ENCODE measurements at places on chromosomes 4 and X.

DNA sequence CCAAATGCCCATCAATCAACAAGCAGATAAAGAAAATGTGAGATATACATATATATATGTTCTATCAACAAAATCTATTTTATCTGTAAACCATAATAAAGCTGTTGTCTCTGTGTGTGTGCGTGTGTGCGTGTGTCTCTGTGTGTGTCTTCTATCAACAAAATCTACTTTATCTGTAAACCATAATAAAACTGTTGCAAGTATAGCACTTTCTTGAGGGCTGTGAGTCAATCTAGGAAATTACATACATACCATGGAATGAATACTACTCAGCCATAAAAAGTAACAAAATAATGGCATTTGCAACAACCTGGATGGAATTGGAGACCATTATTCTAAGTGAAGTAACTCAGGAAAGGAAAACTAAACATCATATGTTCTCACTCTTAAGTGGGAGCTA is 12.5 kb upstream of the PLK4 start:
- no peak for DNase-seq

- DNase-seq: no peak
Observed at GRCh38 chrX:49286136-49286535, 16.5 kb downstream of the PPP1R3F start.

- no peak for DNase-seq
Observed at GRCh38 chr4:31737419-31737818, 1017.2 kb downstream of the PCDH7 start.

GRCh38 chrX:133926809-133927208 is 58.6 kb downstream of the GPC3 start:
- DNase-seq: no peak

- DNase-seq: no peak
Observed at GRCh38 chrX:154092371-154092770, 5.1 kb downstream of the MECP2 start.
